ENCODE measurements at places on chromosomes 5 and 9. TPM values are rescaled to one million over a fixed set of nuclear protein-coding genes. Genes with fewer than 3 reads are reported as not detected.

TIMD4 gene
- total RNA-seq: 7.3 TPM

DNA sequence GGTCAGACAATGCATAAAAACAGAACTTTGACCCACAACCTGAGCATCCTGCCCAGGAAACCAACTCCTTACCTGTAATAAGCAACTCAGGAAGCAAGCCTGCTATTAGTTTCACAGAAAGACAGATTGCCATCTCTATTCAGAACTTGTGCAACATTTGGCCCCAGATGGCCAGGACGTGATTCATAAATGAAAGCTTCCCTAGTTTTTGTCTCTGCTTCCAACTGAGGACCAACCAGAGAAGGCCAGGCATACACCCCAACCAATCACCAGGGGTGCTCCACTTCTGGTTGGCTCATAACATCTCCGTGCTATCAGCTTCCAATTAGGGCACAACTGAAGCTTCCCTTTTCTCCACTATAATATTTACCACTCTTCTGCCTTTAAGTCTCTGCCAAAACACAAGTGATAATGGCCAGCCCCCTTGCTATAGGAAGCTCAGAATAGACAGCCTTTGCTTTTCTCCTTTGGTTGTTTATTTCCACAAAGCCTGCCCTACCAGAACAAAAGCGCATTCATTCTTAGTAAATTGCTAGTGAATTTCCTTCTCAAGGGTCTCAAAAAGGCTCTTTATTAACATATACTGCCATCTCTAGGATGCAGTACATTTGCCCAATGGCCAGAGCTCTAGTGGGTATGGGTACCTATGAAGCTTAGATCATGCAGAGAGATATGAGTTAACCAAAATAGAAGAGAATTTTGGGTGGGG lies 289.7 kb upstream of the DAP start:
- no peaks in the 10 kb centered on the region for H3K36me3 ChIP-seq
- H3K4me1 ChIP-seq: no peaks in the 10 kb centered on the region
- no peak for DNase-seq
- H3K4me3 ChIP-seq: no peak overlapping the region
- H3K27ac ChIP-seq: no peak overlapping the region
- H3K27me3 ChIP-seq: no peaks in the 10 kb centered on the region

SPATA31E1 gene
- not detected for total RNA-seq

DNA sequence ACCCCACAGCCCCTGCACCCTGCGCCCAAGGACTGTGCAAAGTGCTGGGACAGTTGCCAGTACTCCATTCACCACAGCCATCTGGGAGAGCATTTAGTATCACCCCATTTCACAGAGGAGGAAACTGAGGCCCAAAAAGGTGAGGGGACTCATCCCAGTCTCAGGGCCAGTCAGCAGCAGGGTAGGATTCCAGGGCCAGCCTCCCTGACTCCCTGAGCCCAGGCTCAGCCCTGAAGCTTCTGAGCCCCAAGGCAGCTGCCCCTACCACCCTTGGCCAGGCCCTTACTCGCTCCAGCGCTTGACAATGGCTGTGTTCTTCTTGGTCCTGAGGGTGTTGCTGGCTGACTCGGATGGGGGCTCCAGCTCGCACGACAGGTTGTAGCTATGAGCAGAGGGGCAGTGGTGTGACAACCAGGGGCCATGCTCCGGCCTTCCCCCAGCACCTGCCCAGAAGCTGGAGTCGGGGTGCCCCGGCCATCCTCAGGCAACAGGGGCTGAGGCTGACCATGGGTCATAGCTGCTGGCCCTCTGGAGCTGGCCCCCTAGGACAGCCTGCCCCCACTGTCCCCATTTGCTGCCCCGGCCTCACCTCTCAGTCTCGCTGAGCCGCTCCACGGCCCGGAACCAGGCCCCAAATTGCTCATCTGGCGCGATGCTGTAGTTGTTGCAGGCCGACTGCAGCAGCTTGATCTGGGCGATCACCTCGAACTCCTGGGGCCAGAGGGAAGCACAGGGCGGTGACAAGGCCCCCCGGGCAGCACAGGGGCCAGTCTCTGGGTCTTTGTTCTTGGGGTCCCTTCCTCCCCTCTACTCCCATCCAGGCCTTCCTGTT lies 18.6 kb downstream of the RALGDS start:
- H3K4me3 ChIP-seq: no peak overlapping the region
- no peak overlapping the region for H3K27ac ChIP-seq
- peaks cover 34% of the 10 kb centered on the region for H3K36me3 ChIP-seq
- H3K4me1 ChIP-seq: no peaks in the 10 kb centered on the region

- no peak for DNase-seq
- no peak overlapping the region for H3K27ac ChIP-seq
- H3K4me3 ChIP-seq: no peak overlapping the region
- H3K4me1 ChIP-seq: no peaks in the 10 kb centered on the region
- no peaks in the 10 kb centered on the region for H3K27me3 ChIP-seq
Observed at GRCh38 chr9:127185181-127185580, 62.7 kb upstream of the ANGPTL2 start.

- no peak overlapping the region for H3K4me3 ChIP-seq
- H3K27ac ChIP-seq: no peak overlapping the region
- H3K36me3 ChIP-seq: no peaks in the 10 kb centered on the region
- H3K4me1 ChIP-seq: no peaks in the 10 kb centered on the region
- DNase-seq: no peak
- H3K27me3 ChIP-seq: peaks cover 6% of the 10 kb centered on the region
Observed at GRCh38 chr9:78443946-78444345, 147.0 kb downstream of the PSAT1 start.

DNA sequence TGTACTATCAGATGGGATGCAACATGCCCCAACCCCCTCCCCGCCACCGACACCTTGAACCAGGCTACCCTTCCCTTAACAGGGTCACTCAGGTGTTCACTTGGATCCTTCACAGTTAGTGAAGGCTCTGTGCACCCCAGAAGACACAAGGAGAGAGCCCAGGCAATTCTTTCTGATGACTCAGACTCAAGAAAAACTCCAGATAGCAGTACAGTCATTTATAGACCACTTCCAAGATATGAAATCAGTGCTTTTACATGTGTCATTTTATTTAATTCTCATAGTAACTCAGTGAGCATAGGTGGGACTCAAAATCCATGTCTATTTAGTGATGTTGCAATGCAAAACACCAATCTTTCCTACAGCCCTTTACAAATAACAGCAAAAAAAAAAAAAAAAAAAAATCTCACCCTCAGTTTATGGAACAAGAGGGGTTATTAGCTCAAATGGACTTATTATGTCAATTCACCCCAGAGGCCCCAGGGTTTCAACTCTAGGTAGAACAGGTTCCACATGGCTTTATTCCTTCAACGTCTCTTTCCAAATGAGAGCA lies 71.9 kb downstream of the FOXD1 start:
- H3K4me1 ChIP-seq: peaks cover 16% of the 10 kb centered on the region
- H3K36me3 ChIP-seq: no peaks in the 10 kb centered on the region
- no peak overlapping the region for H3K4me3 ChIP-seq
- H3K27ac ChIP-seq: no peak overlapping the region

DNA sequence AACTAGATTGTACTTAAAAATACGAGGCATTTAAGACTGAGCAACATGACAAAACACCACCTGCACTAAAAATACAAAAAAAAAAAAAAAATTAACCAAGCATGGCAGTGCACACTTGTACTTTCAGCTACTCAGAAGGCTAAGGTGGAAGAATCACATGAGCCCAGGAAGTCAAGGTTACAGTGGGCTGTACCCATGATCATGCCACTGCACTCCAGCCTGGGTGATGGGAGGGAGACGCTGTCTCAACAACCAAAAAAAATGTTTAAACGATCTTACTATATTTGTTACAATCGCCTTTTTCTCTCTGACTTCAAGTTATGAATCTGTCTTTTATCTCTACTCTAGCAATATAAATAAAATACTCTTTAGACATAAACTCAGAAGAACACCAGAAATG lies 1454.3 kb downstream of the MAT2B start:
- DNase-seq: no peak
- no peaks in the 10 kb centered on the region for H3K36me3 ChIP-seq
- H3K4me3 ChIP-seq: no peak overlapping the region
- H3K27me3 ChIP-seq: no peaks in the 10 kb centered on the region
- H3K4me1 ChIP-seq: no peaks in the 10 kb centered on the region

DNA sequence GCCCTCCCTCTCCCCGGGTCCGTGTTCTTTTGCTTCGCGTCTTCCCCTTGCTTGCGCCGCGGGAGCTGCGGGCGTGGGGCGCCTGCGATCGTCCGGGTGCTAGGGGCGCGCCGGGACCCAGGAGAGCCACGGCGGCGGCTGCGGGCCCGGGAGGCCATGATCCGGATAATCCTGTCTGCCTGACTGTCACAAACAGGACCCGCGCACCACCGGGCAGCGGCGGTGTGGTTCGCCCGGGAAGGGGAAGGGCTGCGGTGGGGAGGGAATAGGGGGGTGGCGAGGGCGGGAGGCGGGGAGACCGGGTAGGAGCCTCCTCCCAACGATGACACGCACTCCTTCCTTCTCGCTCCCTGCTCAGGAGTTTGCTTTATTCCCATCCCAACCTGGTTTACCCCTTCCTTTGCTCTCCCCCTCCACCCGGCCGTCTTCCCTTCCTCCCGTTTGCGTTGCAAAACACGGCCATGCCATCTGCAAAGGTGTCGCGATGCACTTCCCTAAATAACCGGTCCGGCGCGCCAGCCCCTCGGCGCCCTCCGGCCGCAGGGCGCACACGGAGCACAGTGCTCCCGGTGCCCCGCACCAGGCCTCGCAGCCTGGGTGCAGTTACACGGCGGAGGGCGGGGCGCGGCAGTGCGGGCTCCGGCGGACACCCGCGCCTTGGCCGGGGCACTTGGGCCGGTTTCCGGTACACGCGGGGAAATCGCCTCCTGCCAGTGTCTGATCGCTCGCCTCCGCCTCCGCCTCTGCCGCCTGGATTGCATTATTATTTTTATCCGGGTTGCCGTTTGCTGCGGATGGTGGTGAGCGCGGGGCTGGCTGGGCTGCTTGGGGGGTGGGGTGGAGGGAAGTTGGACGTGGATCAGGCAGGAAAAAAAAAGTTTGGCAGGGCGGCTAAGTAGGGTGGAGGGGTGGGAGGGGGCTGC lies 1.5 kb downstream of the SMARCA2 start:
- H3K27ac ChIP-seq: peak overlapping the region; percentile 89
- H3K36me3 ChIP-seq: peaks cover 10% of the 10 kb centered on the region
- peak overlapping the region; percentile 99 for H3K4me3 ChIP-seq

GRCh38 chr5:87541033-87541432 lies 128.3 kb upstream of the CCNH start:
- no peak overlapping the region for H3K27ac ChIP-seq
- no peaks in the 10 kb centered on the region for H3K36me3 ChIP-seq
- H3K4me1 ChIP-seq: no peaks in the 10 kb centered on the region
- DNase-seq: no peak
- H3K4me3 ChIP-seq: no peak overlapping the region

- peaks cover 9% of the 10 kb centered on the region for H3K36me3 ChIP-seq
- DNase-seq: no peak
- no peak overlapping the region for H3K4me3 ChIP-seq
- no peaks in the 10 kb centered on the region for H3K4me1 ChIP-seq
- no peak overlapping the region for H3K27ac ChIP-seq
Observed at GRCh38 chr9:21904776-21905175, 89.4 kb downstream of the CDKN2A start.

DNA sequence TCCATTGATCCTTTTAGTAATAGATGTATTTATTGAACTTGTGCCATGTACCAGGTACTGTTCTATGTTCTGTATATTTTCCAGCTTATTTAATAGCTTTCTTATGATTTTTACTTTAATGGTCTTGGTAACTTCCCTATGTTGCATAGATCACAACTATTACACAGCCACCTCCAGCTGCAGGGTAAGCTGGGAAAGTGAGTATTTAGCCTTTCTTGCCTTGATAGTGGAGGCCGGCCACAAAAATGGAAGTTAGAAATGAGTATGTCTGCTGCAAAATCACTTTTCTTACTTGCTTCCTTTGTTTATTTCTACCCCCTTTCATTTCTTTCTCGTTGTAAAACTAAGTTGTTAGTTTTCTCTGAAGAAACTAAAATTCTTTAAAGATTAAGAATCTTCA lies 43.1 kb upstream of the ANKDD1B start:
- H3K4me3 ChIP-seq: no peak overlapping the region
- peaks cover 49% of the 10 kb centered on the region for H3K4me1 ChIP-seq
- H3K36me3 ChIP-seq: peaks cover 17% of the 10 kb centered on the region
- H3K27me3 ChIP-seq: no peaks in the 10 kb centered on the region
- no peak for DNase-seq

LCN1 gene
- not detected for total RNA-seq

- no peak overlapping the region for H3K27ac ChIP-seq
- H3K27me3 ChIP-seq: no peaks in the 10 kb centered on the region
- no peaks in the 10 kb centered on the region for H3K36me3 ChIP-seq
- H3K4me1 ChIP-seq: no peaks in the 10 kb centered on the region
- DNase-seq: no peak
- no peak overlapping the region for H3K4me3 ChIP-seq
Observed at GRCh38 chr9:81801190-81801589, 111.8 kb upstream of the TLE1 start.

GRCh38 chr9:112224401-112225289 lies 49.5 kb upstream of the SUSD1 start:
- H3K4me3 ChIP-seq: no peak overlapping the region
- H3K36me3 ChIP-seq: peaks cover 28% of the 10 kb centered on the region
- DNase-seq: no peak
- H3K27ac ChIP-seq: no peak overlapping the region
- peaks cover 19% of the 10 kb centered on the region for H3K4me1 ChIP-seq

GRCh38 chr5:57822651-57823050 lies 340.0 kb upstream of the ACTBL2 start:
- no peak for DNase-seq
- no peak overlapping the region for H3K27ac ChIP-seq
- H3K4me3 ChIP-seq: no peak overlapping the region
- H3K4me1 ChIP-seq: no peaks in the 10 kb centered on the region
- no peaks in the 10 kb centered on the region for H3K27me3 ChIP-seq

SOX30 gene
- total RNA-seq: 2.0 TPM

NUTM2F gene
- total RNA-seq: not detected

HINT1 gene
- total RNA-seq: 269 TPM

DNA sequence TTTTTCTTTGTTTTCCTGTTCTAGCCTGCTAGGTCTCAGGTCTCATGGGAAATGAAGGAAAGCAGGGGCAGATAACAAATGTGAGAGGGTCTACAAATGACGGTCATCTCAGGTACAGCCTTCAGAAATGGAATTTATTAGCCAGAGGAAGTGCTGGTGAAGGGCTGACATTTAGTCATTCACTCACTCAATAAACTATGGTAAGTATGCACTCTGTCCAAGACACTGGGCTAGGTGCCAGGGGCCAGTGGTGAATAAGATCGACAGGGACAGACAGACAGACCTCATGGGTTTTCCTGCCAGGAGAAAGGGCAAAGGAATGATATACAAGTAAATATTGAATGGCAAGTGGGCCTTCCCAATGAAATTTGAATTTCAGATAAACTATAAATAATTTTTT lies 6.3 kb downstream of the PDE6A start:
- peaks cover 18% of the 10 kb centered on the region for H3K4me1 ChIP-seq
- H3K4me3 ChIP-seq: peak overlapping the region; percentile 8
- peak overlapping the region; percentile 16 for H3K27ac ChIP-seq
- no peaks in the 10 kb centered on the region for H3K36me3 ChIP-seq
- no peak for DNase-seq

DNA sequence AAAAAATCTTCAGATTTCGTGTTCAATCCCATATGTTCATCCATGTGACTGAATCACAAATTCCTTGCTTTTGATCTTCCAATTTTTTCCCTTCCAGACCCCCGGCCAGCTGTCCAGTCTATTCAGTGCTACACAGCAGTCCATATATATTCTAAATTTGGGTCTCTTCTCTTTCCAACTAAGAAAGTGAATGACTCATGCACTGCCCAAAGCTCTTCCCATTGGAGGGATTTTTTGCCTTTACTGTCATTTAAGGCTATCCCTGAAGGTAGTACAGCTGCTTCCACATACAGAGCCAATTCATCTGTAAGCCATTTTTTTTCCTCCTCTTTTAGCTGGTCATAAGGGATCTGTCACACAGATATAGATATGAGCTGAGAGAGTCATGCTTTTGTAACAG lies 478.3 kb downstream of the DMRT2 start:
- no peak for DNase-seq
- H3K36me3 ChIP-seq: no peaks in the 10 kb centered on the region
- H3K4me3 ChIP-seq: no peak overlapping the region

All from activated T-cell treated with anti-CD3 and anti-CD28 coated beads, Interleukin-2, amount 50 U/mL, for 72 hours (primary cell).